Smooth muscle cell of the pulmonary artery (primary cell): ENCODE measurements at places on chromosomes 12 and 14. TPM values are rescaled to one million over a fixed set of nuclear protein-coding genes. Genes with fewer than 3 reads are reported as not detected.

OR4K1 gene
- total RNA-seq, result not detected in 2 replicates

DEPDC4 gene
- total RNA-seq, result 0.46 and 1.1 TPM in 2 replicates

KRT74 gene
- total RNA-seq, result not detected in 2 replicates

TAS2R9 gene
- total RNA-seq, result not detected in 2 replicates

STAB2 gene
- 0.33 TPM in 1 of 2 replicates, not detected in the other for total RNA-seq

B4GALNT3 gene
- total RNA-seq, result 0.13 and 0.36 TPM in 2 replicates

KIF5A gene
- total RNA-seq, result 0.98 and 2.1 TPM in 2 replicates

CKAP4 gene
- total RNA-seq, result 317 and 454 TPM in 2 replicates

MIP gene
- total RNA-seq, result 0.13 TPM in 1 of 2 replicates, not detected in the other

PROX2 gene
- not detected in 2 replicates for total RNA-seq

CRIP1 gene
- total RNA-seq, result 5.1 and 7.4 TPM in 2 replicates

MEG3 gene
- 203 and 396 TPM in 2 replicates for total RNA-seq

KRT3 gene
- total RNA-seq, result not detected in 2 replicates

ALKBH1 gene
- total RNA-seq, result 8.0 and 8.5 TPM in 2 replicates

MYO1A gene
- under 0.01 and 0.53 TPM in 2 replicates for total RNA-seq

OR4E2 gene
- not detected in 2 replicates for total RNA-seq

SPTB gene
- 0.13 TPM in 1 of 2 replicates, not detected in the other for total RNA-seq

CAPZA3 gene
- not detected in 2 replicates for total RNA-seq

NRXN3 gene
- total RNA-seq, result 1.4 and 2.9 TPM in 2 replicates

KRT73 gene
- not detected in 2 replicates for total RNA-seq

GPR135 gene
- 4.9 and 5.0 TPM in 2 replicates for total RNA-seq

ANG gene
- total RNA-seq, result 6.8 and 8.1 TPM in 2 replicates

JPH4 gene
- total RNA-seq, result not detected in 2 replicates

ESR2 gene
- total RNA-seq, result 0.07 and 0.33 TPM in 2 replicates

PRPH gene
- 0.33 and 1.9 TPM in 2 replicates for total RNA-seq

ESRRB gene
- total RNA-seq, result not detected in 2 replicates

BICDL1 gene
- not detected in 2 replicates for total RNA-seq

GCH1 gene
- 0.79 and 1.4 TPM in 2 replicates for total RNA-seq

RFX4 gene
- not detected in 2 replicates for total RNA-seq

KRT2 gene
- total RNA-seq, result not detected in 2 replicates

AKAP6 gene
- 10.1 and 47.7 TPM in 2 replicates for total RNA-seq
